ENCODE measurements at places on chromosomes 3 and 15.

- DNase-seq = no peak
These were observed 122.4 kb downstream of the FOXP1 start for GRCh38 chr3:71461114-71461513.

- no peak for DNase-seq
These were observed 825.5 kb downstream of the EPHA3 start for GRCh38 chr3:89932882-89933281.

DNA sequence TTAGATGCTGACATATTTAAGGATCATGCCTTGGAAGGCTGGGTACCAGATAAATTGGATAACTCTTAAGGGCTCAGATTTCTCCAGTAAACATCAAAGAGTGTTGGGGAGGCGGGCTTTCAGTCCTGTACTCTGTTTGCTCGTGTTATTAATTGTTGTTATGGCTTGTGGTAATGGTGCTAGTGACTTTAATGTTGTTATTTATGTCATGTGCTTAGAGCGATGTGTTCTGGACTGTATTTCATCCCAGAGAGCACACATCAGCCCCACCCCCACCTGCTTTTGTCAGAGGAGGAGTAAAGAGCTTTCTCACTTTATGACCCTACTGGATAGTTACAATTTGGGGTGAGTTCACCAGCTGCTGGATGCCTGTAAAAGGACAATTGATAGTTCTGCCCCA, 386.3 kb downstream of the EPHB1 start:
- no peak for DNase-seq

- DNase-seq = no peak
These were observed 2.8 kb upstream of the CSPG5 start for GRCh38 chr3:47581422-47581821.

DNA sequence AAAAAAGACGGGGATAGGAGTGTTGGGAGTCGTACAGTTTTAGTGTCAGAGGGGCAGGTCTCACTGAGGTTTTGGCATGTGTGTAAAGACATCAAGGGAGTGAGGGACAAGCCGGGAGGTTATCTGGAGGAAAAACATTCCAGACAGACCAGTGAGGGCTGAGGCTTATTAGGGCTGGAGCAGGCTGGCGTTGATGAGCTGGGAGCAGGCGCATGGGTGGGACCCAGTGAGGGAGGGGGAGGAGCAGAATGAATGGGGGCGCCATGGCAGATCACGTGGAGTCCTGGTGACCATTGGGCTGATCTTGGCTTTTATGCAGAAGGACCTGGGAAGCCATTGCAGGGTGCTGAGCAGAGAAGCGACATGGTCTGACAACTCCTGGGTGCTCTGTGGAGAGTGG, 180.2 kb downstream of the SLCO3A1 start:
- no peak for DNase-seq

GRCh38 chr3:150956376-150956775, 16.2 kb downstream of the CLRN1 start:
- no peak for DNase-seq

DNA sequence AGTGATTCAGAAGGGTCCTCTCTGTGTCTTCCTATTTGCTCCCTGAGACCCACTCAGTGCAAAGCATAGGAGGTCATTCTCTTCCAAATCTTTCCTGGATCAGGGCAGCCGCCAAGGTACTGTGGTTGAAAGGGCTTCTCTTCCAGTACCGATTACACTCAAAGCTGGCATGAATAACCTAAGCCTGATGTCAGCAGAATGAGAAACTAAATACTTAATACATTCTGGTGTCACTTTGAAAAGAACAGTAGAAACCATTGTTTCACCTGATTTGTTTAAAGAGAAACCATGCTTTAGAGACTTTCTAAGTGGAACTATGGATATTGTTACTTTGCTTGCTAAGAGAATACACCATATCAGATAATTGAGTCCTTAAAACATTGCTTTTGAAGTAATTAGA, 50.2 kb downstream of the PDHB start:
- no peak for DNase-seq

GRCh38 chr3:100073714-100074307, 40.5 kb downstream of the FILIP1L start:
- DNase-seq = peak; percentile 94

DNA sequence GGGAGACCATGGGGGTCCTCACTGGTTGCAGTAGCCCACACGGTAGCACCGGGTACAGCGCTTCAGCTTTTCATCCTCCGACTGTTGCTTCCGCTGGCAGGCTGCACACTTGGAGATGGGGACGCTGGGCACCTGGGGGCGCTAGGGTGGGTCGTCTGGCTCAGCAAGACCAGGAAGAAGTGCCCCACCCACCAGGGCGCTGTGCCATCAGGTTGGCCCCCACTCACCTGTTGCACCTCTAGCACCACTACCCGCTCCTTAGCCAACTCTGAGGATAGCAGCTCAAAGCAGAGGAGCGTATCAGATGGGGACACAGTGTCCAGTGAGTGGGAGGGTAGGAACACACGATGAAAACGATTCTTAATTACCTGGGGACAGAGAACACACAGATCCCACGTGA, 7.7 kb upstream of the QARS1 start:
- DNase-seq = no peak

- no peak for DNase-seq
These were observed 2.8 kb upstream of the NEK4 start for GRCh38 chr3:52773361-52774065.

DNA sequence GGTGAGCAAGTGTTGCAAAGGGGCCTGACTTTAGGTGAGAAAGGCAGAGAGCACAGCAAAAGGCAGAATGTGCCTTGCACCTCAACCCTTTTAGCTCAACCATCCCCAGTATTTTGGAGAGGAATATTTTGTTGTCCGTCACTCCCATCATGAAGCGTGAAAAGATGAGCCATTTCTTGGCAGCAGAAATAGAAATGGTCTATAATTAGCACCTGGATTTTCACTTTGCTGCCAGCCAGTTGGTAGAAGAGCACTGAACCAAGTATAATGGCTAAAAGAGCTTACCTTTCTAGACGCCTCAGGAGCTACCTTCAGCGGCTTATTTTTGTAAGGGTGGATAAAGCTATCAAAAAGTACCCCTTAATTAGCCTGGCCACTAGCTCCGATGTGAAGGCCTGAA, 406.7 kb downstream of the OCA2 start:
- DNase-seq = no peak

DNA sequence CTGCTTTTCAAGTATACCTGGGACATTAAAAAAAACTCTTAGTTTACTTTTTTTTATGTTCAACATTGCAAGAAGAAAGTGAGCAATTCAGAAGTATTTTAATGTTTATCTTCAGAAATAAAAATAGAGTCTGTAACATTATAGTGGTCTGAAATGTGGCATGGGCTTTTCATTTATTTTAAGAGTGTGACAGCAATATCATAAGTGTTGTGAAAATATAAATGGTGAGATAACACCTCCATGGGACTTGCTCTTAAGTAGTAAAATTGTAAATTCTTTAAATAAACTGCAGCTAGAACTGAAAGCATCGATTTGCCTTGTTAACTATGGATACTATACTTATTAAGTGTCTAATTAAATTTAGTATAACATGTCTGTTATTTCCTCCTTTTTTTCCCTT, 48.8 kb upstream of the ZCWPW2 start:
- no peak for DNase-seq

DNA sequence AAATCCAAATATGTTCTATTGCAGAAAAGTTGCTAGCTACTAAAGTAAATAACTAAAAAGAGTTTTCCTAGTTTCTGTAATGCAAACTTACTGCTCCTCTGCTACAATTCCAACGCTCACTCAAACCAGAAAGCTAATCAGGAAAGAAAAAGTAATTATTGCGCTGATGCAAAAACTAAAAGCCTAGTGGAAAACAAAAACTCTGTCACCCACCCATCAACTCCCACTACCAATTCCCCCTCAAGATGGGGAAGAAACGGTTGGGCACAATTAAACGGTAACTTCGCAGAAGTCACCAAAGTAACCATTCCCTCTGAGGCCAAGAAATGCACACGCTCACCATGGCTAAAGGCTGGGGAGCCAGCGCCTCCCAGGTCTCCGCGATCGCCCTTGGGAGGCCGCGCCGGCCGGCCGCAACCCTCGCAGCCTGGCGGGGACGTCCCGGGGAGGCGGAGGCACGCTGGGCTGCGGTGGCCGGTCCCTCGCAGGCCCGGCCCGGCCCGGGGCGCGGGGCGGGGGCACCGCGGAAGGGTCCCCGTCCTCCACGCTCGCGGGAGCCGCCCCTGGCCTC, 684 bp downstream of the SLTM start:
- peak; percentile 47 for DNase-seq

DNA sequence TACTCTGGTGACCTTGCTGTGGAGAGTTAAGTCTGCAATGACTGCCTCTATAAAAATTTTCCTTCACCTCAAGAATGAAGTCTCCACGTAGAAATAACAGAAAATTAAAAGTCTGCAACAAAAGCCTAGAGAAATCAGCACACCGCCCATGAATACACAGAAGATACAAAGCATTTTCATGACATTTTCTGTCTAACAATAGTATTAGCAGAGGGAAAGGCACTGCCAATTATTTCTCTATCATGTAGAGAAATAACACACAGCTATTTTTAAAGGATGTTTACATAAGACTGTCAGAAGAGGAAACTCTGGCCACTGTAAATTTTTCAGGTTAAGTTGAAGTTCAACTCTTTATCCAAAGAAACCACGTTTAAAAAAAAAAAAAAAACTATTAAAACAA, 80.8 kb downstream of the GSK3B start:
- no peak for DNase-seq

GRCh38 chr3:182046166-182046764, 334.5 kb downstream of the SOX2 start:
- no peak for DNase-seq

DNA sequence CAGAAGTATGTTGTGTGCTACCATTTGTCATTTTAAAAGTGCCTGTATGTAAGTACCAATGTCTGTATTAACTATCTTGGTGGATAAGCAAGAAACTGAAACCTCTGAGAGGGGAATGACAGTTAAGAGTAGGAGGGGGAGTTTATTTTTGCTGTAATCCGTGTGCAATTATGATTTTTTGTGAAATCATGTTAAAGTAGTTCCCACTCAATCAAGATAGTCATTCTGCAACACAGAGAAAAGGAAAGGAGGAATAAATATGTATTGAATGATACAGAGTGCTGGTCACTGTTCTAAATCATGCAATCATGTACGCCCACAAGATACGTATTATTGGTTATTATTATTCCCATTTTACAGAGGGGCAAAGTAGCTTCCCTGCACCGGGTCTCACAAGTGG, 105.1 kb upstream of the UBE2E1 start:
- no peak for DNase-seq

GRCh38 chr3:185711255-185711870, 113.5 kb downstream of the IGF2BP2 start:
- DNase-seq = no peak

GRCh38 chr15:89172921-89173320, 48.5 kb downstream of the RLBP1 start:
- no peak for DNase-seq

DNA sequence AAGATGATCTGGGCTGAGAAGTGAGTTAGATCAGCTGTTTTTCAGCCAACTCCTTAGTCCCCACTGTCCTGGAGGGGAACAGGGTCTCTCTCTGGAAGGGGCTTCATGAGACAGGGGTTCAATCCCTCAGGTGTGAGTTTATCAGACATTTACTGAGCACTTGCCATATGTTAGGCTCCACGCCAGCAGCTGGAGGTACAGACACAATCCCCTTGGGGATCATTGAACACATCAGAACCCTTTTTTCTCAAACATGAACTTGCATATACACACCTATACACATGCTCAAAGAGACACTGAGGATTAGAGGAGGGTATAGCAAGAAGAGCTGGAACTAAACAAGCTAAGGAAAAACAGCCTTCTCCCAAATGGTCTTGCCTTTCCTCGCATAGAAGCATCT, 5.5 kb upstream of the BMF start:
- DNase-seq = no peak

GRCh38 chr15:59011262-59011952, 23.9 kb downstream of the RNF111 start:
- no peak for DNase-seq

DNA sequence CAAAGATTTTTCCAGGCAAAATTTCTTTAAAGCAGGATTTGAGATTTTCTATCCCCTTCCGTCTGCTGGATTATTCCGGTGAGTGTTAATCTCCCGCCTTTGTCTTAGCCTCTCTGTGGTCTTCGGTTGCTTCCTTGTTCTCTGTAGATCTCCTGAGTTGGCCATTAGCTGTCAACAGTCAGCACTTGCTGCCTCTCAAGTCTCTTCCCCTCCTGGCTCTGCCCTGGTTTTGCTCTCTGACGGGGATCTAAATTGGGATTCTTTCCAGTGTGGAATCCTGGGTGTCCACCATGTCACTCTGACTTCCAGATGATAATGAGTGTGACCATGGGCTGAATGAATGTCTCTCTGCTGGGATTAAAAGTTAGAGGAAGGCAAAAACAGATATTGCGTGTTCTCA, 121.5 kb downstream of the IGF1R start:
- no peak for DNase-seq

GRCh38 chr15:52397118-52397517, 101.5 kb upstream of the MYO5C start:
- no peak for DNase-seq

GRCh38 chr3:7682822-7683229, 818.8 kb upstream of the LMCD1 start:
- peak; percentile 84 for DNase-seq

- DNase-seq = no peak
These were observed 21.3 kb downstream of the MLH1 start for GRCh38 chr3:37014620-37015019.

GRCh38 chr3:41845826-41846225, 116.1 kb downstream of the ULK4 start:
- no peak for DNase-seq

DNA sequence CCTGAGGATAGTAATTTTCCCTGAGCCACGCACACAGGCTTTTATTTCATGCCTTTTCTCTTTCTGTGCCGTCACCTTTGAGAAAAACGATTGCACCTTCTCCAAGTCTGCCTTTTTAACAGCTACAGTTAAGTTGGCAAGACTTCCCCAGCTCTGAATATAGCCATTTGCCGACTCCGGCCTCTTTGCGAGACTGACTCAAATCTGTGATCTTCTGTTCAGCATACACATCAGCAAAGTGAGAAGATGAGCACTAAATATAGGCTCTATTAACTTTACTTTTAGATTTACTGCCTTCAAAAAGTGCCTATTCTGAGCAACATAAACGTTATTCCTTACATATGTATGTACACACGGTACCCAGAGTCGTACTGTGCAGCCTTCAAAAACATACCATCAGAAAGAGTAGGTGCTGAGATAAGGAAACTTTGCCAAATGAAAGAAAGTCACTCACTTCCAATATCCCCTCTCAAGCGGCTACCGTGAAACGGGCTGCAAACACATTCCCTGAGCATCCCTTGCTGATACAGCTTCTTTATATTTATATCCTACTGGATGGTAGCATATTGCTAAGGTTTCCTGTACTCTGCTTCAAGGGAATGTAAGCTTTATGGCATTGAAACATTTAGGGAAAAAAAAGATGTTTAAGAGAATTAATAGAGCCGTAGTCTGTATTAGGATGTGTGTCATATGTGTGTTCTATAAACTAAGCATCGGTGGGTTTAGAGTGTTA, 283.3 kb upstream of the TPRG1 start:
- DNase-seq = no peak

GRCh38 chr3:160755776-160756304, at the start of gene PPM1L:
TSS of gene PPM1L (plus strand) at chr3:160756231.
- DNase-seq = peak; percentile 84

DNA sequence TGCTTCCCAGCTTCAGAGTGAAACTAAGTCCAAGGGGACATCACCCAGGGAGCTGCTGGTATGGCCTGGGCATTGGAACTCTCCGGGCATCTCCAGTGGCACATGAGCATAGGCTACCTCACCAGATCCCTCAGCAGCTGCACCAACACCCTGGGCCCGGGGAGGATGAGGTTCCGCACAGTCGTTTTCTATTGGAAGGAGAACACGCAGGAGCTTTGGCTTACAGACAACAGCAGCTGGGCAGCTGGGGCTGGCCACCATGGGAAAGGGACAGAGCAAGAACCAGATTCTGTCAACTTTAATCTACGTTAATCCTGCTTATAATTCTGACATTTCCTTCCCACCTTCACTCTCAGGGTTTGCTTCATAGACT, 65.5 kb downstream of the MYO1E start:
- no peak for DNase-seq

Data from KBM-7 (cell line).